ENCODE measurements at places on chromosomes 2 and 18. TPM values are rescaled to one million over a fixed set of nuclear protein-coding genes. Genes with fewer than 3 reads are reported as not detected.

The SCN3A gene
- 0.25 TPM for total RNA-seq

The NT5DC4 gene
- not detected for total RNA-seq

The CENPO gene
- 28.6 TPM for total RNA-seq

The OTOF gene
- 0.16 TPM for total RNA-seq

The SH3RF3 gene
- 1.0 TPM for total RNA-seq

GRCh38 chr2:43444989-43445645, 150.7 kb downstream of the THADA start:
- DNase-seq = no peak

DNA sequence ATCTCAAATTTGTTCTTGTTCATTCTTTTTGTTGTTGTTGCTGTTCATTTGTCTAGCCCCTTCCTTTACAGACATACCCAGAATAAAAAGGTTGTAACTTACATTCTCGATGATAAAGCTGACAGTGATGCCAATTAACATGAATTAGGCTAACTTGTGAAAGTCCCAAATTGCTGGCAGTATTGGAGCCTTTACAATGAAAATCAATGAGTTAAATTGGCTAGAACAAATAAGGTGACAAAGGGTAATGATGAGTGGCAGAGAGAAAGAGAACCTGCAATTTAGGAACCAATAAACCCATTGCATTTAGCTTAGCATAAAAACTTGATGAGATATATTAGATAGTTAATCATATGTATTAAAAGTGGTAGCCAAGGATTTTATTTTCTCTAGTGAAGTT, 521.0 kb downstream of the ADCYAP1 start:
- no peak for DNase-seq

DNA sequence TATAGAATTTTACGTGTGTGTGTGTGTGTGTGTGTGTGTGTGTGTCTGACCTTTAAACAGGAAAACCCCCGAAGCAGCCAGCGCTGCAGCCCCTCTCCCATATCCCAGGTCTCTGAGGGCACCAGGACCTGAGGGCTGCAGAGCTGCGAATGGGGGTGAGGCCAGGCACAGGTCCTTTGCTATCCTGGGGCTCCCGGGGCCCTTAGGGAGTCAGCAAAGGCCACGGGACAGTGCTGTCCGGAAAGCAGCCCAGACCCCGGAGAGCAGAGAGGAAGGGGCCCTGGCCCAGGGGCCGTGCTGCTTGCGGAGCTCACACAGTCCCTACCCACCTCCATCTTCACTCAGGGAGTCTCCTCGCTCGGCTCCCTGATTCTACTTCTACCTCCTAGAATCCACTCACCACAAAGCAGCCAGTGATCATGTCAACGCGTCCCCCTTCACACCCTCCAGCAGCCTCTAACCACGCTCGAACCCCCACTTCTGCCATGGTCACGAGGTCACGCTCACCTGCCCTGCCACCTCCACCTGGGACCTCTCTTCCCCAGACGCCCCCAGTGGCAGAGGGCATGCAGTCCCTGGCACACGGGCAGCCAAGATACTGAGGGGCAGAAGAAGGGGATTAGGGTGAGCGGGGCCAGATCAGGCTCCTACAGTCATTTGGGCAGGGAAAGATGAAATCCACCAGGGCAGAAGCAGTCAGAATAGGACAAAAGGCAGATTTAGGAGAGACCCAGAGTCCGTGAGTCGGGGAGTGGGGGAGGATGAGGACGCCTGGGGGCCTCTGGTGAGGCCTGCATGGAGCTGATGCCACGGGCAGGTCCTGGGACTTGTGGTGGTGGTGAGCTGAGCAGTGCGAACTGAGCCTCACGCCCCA, 86.7 kb downstream of the USP40 start:
- DNase-seq = no peak

Data from activated naive CD4-positive, alpha-beta T cell treated with anti-CD3 and anti-CD28 coated beads, Interleukin-2, amount 50 U/mL, for 72 hours (primary cell).